ENCODE measurements at places on chromosomes 1 and 21.

- no peak for DNase-seq
Measured at GRCh38 chr1:157781048-157781447, 4.1 kb upstream of the FCRL2 start.

DNA sequence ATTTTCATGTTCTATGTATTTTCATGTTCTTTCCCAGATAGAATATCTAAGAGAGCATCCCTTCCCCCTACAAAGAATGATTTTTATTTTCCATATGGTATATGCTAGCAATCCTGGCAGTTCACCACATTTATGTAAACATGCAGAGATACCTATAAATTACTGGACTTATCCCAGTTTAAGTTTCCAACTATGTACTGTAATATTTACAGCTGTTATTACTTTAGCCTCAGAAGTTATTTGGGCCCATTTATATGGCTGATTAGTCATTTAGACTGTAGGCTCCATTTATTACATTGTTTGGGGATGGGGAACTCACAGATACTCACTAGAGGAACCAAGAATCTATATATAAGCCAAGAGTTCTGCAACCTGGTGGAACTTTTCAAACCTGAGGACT, 84.8 kb upstream of the WARS2 start:
- DNase-seq = no peak

DNA sequence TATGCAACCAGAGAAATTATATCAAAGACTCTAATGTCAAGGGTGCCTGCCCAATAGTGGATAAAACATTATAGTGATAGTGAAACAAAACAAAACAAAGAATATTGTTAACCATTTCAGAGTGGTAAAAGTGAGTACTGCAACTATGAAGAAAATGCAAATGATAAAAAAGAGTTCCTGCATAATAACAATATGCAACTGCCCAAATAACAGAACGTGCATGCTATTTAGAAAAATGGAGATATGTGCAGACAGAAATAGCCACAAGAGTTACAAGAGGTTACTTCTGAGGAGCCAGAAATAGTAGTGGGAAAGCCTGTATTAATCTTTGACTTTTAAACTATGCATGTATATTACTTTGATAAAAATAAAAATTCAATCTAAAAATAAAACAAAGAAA, 302.5 kb downstream of the NEGR1 start:
- no peak for DNase-seq

DNA sequence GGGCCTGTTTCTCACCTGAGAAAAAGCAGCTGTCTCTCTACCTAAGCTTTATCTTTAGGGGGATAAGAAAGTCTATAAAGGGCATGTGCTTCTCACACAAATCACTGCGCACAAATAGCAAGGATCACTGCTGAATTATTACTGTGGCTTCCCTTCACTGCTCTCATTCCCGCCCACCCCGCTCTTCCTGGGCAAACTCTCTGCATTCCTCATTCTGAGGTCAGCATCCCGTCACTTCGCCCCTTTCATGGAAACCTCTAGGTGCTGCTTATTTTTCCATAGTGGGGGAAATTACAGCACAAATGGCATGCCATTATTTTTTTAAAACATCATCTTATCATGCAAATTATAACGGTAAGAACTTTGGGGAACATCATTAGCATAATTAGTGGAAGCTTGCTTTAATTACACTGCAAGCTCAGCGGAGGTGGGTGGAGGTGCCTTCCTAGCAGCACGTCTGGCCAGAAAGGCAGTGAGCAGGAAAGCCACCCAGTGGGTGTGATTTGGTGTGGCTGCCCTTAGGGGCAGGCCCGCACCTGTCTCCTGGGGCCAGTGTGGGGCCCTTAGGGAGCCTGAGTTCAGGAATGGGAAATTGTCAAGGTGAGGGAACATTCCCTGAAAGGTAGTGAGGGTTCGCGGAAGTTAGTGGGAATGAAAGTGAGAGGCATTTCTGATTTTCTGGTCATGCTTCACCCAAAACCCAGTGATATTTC, 105.9 kb downstream of the LAMC2 start:
- DNase-seq = no peak

DNA sequence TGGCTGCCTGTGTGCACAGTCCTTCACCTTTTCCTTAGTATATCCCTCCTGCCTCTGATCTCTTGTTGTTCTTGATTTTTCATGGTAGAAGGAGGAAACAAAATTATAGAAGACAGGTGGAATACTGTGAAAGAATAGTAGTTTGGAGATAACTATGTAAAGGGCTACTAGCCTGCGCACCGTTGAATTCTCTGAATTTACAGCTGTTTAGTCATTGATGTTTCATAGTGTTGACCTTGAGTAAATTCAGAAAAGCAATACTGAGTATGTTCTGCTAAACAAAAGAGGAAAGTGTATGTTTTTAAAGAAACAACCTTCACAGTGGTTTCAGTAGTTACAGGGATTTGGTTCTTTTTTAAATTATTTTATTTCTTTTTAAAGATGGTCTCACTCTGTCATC, 18.1 kb downstream of the CAMTA1 start:
- DNase-seq = no peak

GRCh38 chr1:164958982-164959768, 397.3 kb downstream of the LMX1A start:
- no peak for DNase-seq

DNA sequence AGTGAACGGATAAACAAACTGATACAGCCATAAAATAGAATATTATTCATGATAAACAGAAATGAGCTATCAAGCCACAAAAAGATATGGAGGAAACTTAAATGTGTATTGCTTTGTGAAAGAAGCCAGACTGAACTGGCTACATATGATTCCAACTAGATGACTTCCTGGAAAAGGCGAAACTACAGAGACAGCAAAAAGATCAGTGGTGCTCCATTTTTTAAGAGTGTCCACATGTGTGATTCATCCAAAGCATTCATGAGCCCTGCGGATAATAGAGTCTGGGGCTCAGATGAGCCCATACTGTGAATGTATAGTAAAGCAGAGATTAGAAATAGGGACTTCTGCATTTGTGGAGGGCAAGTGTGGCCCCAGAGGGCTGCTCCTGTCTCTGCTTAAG, 7.8 kb upstream of the TMEM222 start:
- no peak for DNase-seq

DNA sequence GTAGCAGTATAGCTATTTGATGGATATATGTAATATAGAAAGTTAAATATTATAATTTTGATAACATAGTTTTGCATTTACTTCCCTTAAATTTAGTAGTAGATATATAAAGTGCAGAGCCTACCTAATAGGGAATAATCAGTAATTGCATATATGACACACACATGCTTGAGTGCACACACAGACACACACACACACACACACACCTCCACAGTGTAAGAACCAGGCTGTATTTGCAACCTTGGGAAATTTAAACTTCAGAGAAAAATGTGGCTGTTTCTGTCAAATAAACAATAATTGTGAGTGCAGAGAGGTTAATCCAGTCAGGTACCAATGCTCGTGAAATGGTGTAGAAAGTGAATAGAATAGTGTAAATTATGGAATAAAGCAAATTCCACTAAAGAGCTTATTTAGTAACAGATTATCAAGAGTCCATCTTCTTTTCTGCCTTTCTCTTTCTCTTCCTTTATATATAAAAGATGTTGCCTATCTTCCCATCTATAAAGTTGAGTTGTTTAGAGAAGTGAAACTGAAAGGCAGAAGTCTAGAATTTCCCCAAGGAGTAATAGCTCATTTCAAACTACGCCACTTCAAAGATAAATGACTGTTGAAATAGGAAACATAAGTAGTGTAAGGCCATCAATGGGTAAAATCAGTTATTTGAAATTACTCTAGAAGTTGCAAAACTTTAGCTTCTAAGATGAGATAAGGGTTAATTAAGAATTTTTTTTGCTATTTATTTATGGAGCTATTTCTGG, 273.7 kb downstream of the SRGAP2C start:
- no peak for DNase-seq

- no peak for DNase-seq
Measured at GRCh38 chr21:14911351-14911750, 153.4 kb downstream of the NRIP1 start.

GRCh38 chr1:205204552-205204951, 7.0 kb downstream of the DSTYK start:
- DNase-seq = peak; percentile 34

GRCh38 chr1:71417421-71417820, 336.6 kb upstream of the ZRANB2 start:
- DNase-seq = no peak

- no peak for DNase-seq
Measured at GRCh38 chr21:25863031-25863430, 128.3 kb downstream of the GABPA start.

- no peak for DNase-seq
Measured at GRCh38 chr1:195481293-195481692, 1126.9 kb downstream of the KCNT2 start.

GRCh38 chr1:211327346-211327921, 801 bp downstream of the TRAF5 start:
- peak; percentile 51 for DNase-seq

- DNase-seq = no peak
Measured at GRCh38 chr1:160590488-160590887, 11.2 kb upstream of the CD84 start.

DNA sequence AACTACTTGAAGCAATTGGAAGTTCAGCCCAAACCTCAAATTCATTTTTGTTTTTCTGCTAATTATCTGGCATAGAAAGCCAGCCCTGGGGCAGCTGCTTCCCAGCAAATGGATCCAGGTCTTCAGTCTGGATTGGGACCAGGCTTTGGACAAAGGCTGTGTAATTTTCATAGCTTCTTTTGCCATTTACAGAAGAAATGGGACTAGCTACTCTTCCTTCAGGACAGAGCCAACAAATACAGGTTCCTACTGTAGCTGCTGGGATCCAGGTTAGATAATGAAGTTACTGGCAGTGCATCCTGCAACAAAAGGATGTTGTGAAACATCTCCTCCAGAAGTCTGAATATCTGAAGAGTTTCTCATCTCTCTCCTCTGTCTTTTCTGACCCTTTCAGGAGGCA, 171.5 kb upstream of the CAMK1G start:
- no peak for DNase-seq

GRCh38 chr1:218546314-218546713, 201.2 kb downstream of the TGFB2 start:
- no peak for DNase-seq

DNA sequence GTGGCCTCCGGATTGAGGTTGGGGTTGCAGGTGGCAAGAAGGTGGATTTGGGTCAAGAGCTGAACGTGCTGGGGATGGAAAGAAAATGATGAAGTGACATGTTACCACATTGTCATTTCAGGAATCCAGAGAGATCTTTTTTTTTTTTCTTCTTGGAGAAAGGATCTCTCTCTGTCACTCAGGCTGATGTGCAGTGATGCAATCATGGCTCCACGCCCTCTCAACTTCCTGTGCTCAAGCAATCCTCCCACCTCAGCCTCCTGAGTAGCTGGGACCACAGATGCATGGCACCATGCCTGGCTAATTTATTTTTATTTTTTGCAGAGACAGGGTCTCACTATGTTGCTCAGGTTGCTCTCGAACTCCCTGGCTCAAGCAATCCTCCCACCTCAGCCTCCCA, 80.6 kb downstream of the GON4L start:
- no peak for DNase-seq

GRCh38 chr1:217040711-217041455, 317.7 kb upstream of the ESRRG start:
- no peak for DNase-seq

DNA sequence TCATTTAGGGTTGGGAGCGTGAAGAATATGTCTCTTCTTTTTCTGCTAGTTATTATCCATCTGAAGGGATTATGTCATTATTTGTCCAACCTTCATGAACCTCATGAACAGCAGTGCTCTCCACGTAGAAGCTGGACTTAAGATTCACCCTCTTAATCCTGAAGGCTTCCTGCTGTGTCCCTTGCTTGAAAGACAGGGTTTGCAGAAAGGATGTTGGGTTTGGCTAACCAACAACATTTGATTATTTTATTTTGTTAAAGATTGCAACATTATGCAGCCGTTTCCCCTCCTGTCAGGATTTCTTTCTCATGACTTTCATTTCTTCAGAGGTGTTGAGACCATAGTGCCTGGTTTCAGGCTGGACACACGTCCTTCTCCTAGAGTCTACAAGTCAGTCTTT, 75.2 kb downstream of the NGF start:
- DNase-seq = no peak

GRCh38 chr1:44672254-44672955, 1.9 kb downstream of the TMEM53 start:
- DNase-seq = no peak

- no peak for DNase-seq
Measured at GRCh38 chr1:93595266-93595665, 86.4 kb downstream of the BCAR3 start.

DNA sequence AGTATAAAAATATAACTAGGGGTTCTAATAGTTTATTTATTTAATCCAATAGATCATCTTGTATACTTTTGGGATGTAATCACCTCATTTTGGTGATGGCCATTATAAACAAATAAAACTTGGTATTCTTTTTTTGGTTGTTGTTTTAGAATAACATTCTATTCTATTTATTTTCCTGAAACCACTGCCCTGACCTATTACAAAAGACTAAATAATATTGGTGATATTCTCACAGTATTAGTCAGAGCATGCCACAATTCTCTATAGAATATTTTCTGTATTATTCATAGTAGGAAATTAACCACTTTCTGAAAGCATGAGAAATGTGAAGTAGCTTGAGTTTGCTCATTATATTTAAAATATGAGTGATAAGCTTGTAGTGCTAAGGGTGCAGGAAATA, 54.1 kb upstream of the LRRC7 start:
- peak; percentile 53 for DNase-seq

DNA sequence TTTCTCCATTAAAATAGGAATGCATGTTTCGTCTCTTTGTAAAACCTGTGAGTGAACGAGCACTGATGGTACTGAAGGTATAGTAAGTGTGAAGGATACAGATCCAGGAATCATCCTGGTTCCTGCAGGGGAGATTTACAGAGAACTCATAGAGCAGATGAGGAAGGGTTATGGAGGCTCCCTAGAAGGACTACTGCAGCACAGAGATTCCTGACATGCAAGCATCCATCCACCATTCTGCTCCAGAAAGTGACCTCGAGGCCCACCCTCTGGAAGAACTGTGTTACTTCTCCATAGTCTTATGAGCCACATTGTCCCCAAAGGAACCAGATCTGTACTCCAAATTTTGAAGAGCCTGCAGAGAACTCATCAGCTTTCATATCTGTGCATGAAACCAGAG, 14.5 kb downstream of the MKNK1 start:
- no peak for DNase-seq

GRCh38 chr1:42973286-42973685, 14.6 kb upstream of the SLC2A1 start:
- DNase-seq = no peak

GRCh38 chr1:193569983-193570269, 383.5 kb upstream of the B3GALT2 start:
- no peak for DNase-seq

DNA sequence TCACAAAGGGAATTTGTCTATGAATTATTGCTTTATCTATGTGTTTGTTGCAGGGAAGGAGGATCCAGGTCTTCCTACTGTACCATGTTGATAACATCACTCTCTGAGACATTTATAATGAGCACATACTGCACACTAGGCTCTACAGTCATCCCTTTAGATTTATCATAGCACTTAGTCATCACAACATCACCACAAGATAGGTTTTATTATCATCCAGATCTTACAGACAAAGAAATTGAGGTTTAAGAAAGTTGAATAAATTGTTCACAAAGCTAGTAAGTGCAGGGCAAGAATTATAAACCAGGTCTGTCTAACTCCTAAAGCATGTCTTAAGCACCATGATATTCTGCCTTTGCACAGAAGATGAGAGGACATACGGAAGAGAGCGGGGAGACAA, 121.1 kb upstream of the ST6GALNAC5 start:
- DNase-seq = no peak
